ENCODE measurements at places on chromosomes 5 and 9.

- peak; percentile 82 for DNase-seq
Measured at GRCh38 chr5:43105369-43106289, 15.1 kb upstream of the ZNF131 start.

GRCh38 chr9:97666907-97667686 lies 30.0 kb downstream of the XPA start:
- no peak for DNase-seq

GRCh38 chr5:118980017-118980416 lies 8.3 kb downstream of the DTWD2 start:
- DNase-seq = no peak

GRCh38 chr5:142000704-142001484 lies 11.9 kb downstream of the GNPDA1 start:
- no peak for DNase-seq

- no peak for DNase-seq
Measured at GRCh38 chr5:142426129-142427014, 101.6 kb upstream of the SPRY4 start.

- no peak for DNase-seq
Measured at GRCh38 chr5:159337016-159337955, 7.0 kb upstream of the IL12B start.

DNA sequence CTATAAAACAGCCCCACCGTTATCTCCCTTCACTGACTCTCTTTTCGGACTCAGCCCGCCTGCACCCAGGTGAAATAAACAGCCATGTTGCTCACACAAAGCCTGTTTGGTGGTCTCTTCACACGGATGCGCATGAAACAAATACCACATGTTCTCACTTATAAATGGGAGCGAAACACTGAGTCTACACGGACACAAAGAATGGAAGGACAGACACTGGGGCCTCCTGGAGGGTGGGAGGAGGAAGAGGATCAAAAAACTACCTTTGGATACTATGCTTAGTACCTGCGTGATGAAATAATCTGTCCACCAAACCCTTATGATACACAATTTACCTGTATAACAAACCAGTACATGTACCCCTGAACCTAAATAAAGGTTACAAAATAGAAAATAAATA lies 98.6 kb downstream of the ICE1 start:
- no peak for DNase-seq

GRCh38 chr9:73153793-73154227 lies 2.1 kb downstream of the ANXA1 start:
- no peak for DNase-seq

- DNase-seq = no peak
Measured at GRCh38 chr9:69056191-69056815, 20.8 kb downstream of the FXN start.

DNA sequence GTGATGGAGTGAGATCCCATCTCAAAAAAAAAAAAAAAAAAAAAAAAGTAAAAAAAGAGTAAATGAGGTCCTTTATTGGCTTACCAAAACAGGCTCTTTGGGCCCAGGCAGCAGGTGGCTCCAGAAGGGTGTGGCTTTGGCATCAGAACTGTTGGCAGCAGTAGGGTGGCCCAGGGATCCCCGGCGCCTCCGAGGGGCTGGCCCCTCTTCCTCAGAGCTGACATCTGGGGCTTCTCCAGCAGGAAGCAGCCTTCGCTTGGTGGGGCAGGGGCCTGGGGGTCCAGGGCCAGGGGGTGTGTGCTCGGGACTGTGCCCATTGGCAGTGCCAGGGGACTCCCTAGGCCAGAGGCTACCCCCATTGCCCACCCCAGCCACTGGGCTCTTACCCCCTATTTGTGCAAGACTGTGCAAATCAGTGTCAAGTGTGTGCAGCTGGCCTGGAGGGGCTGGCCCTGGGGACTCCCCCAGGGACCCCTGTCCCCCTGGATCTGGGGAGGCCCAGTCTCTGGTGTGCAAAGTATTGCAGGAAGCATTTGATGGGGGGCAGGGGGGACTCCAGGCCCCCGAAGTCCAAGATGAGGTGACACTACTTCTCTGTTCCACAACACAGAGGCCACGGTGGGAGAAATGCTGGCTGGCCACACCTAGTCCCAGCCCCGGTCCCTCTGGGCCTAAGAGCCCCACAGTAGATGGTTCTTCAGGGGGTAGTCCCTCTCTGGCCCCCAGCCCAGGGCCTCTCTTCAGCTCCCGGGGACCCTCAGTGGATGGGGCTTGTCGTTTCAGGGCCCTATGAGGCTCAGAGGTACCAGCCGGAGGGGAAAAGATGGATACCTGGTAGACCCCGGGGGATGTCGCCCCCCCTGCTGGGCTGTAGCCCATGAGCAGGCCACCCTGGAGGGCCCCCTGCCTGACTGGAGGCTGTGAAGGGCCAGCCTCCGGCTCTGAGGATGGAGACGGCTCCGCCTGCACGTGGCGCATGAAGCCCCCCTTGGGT lies 4.7 kb upstream of the STOML2 start:
- DNase-seq = no peak

GRCh38 chr5:18010053-18010452 lies 375.8 kb downstream of the TAF11L14 start:
- DNase-seq = no peak

GRCh38 chr5:102800427-102800826 lies 45.3 kb downstream of the PAM start:
- no peak for DNase-seq

DNA sequence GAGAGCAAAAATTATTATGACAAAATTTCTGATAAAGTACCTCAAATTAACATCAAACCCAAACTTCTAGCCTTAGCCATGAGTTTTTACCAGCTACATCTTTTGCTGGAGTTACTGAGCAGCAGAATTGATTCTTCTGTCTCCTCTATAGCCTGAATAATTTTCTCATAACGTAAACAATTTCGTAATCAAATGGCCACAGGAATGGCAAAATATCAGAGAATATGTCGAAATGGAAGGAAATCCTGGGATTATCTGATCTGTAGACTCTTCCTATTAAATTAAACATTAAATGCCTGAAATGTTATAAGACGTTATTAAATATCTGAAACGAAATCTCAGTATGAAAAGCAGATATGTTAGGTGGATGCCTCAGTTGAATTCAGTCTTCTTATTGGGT lies 41.1 kb downstream of the LURAP1L start:
- no peak for DNase-seq

DNA sequence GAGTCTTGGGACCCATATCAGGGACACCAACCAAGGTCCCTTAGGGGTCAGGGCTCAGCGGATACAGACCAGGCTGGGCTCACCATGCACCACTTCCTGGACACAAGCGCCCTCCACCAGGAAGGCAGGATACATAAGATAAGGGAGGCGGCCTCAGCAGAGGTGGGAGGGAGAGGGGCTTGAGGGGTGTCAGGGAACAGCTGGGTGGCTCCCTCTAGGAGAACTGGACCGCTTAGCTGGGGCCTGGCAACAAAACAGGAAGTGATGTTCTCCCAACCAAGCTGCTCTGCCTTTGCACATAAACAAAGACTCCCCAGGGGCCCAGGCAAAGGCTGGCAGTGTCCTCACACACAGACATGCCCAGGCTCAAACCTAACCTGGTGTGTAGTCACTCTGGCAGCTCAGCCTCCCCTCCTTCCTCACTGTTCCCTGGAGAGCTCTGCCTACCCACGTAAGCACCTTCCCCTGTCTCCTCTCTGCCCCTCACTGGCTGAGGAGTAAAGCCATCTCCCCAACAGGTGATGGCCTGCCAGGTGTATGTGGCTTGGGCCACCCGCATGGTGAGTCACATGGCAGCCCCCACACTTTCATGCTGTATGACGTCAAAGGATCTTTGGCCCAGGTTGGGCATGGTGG lies 5.8 kb upstream of the BICD2 start:
- no peak for DNase-seq

DNA sequence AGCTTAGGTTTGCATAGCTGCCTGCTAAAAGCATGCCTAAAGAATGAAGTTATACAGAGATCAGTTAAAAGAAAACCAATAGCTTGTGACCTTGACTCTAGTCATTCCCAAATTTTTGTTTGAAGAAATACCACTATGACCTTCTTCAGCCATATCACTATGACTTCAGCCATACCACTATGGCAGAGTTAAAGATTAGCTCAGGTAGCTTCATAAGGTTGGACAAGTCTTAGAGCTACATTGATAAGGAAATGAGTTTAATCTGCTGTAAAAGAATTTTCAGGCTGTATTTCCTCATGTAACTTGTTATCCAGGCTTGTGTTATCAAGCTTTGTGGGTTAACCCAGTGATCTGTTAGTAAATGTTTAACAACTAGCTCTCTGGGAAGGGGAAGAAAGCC lies 30.7 kb downstream of the C6 start:
- DNase-seq = no peak

GRCh38 chr9:95511952-95512708 lies 4.6 kb downstream of the PTCH1 start:
- DNase-seq = no peak

GRCh38 chr9:121711281-121711680 lies 59.8 kb downstream of the DAB2IP start:
- no peak for DNase-seq

- no peak for DNase-seq
Measured at GRCh38 chr9:116491659-116492058, 195.4 kb upstream of the TRIM32 start.

DNA sequence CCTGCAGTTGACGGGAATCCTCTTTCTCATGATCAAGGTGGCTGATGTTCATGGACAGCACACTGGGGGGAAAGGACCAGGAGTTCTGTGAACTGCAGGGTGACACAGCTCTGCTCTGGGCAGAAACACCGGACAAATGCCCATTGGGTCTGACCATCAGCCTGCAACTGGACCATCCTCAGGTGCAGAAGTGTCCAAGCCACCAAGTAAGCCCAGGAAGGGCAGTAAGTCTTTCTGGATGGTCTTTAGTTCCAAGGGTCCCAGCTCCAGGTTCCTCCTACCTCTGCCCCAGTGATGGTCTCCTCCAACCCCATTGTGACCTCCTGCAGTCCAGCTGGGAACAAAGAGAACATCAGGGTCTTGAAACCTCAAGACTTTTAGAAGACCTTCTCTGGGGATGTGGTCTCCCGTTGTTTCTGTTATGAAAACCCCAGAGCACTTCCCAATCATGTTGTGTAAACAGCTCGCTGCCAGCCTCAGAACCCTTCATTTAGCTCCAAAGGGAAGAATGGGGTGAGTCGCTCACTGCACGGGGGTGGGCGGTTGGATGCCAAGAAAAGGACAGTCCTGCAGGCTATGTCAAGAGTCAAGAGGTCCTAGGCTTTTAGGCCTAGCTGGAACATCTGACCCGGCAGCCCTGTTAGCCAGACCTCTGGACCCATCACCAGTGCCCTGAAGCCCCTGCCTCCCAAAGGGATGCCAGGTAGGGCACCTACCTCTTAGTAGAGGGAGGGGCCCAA lies 41.8 kb upstream of the TCF7 start:
- no peak for DNase-seq

DNA sequence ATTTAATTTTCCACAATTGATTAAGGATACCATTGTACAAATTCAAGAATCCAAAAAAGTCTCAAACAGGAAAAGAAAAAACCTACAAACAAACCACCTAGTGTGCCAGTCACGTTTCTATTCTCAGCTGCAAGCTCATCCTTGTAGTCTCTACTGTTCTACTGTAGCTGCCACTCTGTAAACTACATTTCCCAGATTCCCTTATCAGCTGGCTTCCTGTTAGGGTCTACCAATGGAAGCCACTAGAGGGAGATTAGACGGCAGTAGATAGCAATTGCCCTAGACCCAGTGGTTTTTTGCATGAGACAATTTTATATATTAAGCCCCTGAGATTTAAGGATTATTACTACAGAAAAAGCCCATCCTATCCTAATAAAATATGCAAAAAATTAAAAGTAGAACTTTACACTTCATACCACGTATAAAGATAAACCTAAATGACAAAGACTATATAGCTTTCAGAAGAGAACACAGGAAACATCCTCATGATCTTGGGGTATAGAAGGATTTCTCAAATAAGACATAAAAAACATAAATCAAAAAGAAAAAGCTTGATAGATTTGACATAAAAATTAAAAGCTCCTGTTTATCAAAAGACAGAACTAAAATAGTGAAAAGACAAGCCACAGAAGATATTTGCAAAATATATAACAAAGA lies 37.4 kb downstream of the P4HA2 start:
- DNase-seq = no peak

- DNase-seq = no peak
Measured at GRCh38 chr5:168585119-168585856, 6.1 kb upstream of the PANK3 start.

DNA sequence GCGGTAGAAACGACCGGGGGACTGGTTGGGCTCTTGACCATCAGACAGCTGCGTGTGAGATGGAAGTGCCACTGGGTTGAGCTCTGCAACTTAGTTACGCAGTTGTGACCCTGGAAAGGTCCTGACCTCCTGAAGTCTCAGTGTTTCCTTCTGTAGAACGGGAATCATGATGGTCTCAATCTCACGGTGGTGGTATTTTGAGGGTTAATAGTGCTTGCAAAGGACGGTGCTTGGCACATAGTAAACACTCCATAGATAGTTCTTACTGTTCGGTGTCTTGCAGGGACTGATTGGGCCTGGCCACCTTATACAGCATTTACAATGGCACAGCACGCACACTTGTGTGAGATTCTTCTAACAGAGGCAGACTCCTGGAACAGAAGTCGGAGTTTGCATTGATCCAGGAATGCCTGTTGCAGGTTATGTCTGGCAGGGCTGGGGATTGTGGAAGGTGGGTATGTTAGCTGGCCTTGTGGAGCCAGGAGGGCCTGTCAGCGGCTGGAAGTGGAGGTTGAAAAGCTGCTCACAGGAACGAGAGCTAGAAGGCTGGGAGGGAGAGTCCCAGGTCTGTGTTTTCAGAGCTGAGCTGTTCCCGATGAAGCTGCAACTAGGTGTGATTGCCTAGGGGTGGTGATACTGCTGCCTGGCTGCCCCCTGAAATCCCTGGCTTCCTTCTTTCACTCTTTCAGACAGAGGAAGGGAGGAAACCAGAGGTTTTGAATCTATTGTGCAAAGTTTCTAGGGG lies 962 bp upstream of the TXN start:
- DNase-seq = no peak

DNA sequence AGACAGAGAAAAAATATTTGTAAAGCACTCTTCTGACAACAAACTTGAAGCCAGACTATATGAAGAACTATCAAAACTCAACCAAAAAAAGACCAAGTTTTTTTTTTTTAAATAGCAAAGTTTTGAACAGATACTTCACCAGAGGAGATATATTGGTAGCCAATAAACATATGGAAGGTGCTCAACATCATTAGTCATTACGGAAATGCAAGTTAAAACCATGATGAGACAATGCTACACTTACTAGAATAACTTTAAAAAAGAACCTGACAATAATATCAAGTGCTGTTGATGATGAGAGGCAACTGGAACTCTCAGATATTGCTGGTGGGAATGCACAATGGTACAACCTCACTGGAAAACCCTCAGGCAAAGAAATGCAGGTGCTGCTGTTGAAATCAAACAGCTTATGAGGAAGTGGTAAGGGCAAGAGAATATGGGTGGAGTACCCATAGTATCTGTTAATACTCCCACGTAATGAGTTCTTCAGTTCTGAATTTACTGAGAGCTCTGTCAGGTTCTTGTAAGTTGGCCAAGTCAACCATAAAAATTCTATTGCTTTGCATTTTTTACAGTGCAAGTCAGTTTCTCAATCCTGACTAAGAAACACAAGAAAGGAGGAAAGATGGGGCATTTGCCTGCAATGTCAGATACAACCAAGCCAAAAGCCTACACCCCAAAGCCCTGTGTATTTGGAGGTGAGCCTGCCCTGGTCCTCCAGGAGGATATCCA lies 87.3 kb upstream of the GNAQ start:
- DNase-seq = no peak

- DNase-seq = no peak
Measured at GRCh38 chr5:120140501-120140900, 323.6 kb upstream of the PRR16 start.

Data from activated T-cell treated with anti-CD3 and anti-CD28 coated beads for 4 hours (primary cell).